ENCODE measurements at places on chromosomes 2 and 18.

DNA sequence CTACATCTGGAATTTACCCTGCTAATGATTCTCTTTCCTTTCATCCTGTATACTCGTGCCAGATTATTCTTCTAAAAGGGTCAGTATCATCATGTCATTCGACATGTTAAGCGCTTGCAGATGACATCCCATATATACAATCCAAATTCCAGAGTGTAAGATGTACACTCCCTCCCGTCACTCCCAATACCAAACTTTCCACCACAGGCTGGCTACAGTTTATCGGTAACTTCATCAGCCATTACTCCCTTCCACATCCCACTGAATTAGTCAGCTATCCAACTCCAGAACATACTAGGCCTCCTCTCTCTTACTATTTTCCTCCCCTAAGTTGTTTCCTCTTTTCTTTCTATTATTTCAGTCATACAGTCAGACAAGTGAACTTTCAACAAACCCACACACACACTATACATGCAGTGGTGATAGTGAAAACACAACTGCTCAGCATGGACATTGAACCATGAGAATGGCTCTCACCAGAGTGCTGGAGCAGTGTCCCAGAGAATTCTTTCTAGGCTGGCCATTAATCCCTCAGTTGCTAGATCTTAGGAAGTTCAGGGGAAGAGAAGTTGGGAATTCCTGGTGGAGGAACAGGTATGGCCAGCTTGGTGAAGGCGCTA is 10.6 kb upstream of the NMI start:
- no peak for DNase-seq

GRCh38 chr18:68121308-68121707 is 593.6 kb downstream of the TMX3 start:
- no peak for DNase-seq

DNA sequence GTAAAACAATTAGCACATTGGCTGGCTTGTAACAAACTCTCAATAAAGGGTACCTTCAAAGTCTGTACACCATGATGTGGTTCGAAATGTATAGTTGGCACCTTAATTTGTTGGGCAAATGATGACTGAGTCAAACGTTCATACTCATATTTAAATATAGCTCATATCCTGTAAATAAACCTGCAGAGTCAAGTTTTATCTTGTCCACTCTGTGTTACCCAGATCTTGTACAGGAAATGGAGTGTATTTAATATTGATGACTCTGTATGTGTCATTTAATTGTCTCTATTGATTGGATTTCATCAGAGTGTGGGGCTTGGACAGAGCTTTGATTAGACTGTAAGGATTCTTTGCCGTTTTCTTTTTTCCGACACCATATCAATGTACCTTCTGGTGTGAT is 805.6 kb upstream of the ZEB2 start:
- DNase-seq: no peak

GRCh38 chr2:16680781-16681180 is 15.1 kb upstream of the CYRIA start:
- no peak for DNase-seq

DNA sequence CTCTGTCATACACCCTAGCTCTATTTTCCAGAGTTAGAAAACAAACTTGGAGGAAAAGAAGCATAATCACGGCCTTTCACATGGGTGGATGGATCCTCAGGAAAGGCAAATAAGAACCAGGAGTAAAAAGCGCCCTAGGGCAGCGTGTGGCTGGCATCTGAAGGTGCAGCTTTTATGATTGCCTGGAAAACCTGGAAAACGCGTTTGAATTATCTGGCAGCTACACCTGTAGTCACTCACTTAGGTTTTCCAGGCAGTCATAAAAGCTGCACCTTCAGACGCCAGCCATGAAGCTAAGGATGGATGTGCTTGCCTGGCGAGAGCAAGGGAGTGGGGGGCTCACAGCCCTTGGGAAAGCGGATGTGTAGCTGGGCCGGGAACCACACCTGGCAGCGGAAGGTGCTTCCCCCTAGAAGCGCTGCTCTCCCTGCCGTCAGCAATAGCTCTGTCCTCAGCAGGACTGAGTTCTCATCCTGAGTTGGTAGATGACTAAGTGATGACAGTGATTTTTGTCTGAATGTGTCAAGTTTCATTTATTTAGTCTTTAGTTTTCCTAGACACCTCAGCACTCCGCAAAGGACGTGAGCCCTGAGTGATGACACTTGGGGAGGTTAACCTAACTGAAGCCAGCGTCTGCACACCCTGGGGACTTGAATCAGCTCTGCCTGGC is 82.0 kb downstream of the DCDC2C start:
- no peak for DNase-seq

DNA sequence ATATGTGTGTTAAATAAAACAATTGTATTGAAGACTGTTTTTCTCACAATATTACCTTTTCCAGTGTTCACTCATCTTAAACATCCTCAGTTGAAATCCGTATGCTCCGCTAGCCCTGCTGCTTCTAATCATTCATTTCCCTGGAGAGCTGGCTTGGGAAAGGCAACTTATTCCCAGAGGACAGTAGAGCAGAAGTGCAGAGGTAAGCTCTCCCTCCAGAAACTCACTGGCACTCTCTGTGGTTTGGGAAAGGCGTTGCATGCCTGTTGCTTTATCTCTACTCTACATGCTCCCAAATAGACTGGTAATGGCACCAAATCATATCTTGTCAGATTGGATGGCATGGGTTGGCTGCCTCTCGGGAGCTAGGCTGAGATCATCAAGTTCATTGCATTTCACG is 117.1 kb upstream of the BOD1L2 start:
- DNase-seq: no peak

DNA sequence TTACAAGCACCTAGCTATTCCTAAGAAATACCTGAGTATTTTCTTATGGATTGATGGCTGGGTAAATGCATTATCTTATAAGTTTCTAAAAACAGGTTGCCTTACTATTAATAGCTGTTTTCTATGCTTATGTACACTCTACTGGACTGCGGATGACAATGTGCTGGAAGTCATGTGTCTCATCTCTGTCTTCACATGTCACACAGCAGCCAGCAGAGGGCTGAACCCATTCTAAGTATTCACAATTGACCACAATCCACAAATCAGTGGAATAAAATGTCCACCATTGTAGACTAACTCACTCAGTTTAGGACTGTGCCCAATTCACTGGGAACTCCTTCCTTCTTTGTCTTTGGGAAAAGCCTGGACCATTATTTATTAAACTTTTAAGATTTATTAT is 371.2 kb downstream of the INSIG2 start:
- no peak for DNase-seq

DNA sequence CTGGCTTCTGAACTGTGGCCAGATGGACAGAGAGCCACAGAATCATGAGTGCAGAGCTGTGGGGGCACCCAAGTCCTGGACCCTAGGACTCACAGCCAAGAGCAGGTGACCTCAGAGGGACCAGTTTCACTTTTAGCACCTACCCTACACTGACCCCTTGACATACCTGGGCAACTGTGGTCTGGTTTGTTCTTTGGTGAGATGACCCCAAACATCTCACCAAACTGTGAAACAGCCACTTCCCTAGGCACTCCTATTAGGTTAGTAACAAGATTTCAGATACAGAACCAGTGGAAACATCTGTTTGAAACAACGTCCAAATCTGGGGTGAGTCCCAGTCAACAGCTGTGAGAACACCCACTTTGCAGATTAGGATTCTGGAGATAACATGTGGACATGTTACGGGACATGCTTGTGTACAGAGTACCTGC is 1.9 kb upstream of the ZFP36L2 start:
- DNase-seq: no peak

DNA sequence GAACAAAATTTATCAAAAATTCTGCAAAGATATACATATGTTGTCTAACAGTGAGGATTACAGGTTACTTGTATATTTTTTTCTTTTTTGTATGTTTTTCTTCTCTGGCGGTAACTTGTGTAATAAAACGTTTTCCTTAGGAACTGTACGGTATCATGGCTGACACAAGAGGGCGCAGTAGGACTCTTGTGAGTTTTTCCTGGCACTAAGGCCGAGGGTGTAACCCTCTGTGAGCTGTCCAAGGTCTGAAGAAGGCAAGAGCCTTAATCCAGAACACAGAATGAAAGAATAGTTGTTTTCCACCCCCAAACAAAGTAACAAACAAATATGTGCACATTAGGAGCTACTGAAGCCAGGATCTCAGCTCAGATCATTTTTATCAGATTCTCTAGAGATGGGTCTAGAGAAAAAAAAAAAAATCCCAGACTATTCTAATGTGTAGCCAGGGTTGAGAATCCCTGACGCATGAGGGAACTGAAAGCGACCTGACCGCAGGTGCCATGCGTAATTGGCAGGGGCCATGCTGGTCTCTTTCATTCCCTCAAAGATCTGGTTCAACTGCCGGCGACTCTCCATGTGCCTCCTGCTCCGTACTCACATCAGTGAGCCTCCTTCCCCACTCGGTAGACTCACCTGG is 27.0 kb downstream of the TMEM200C start:
- DNase-seq: peak; percentile 1

- no peak for DNase-seq
These were observed 11.9 kb downstream of the TWIST2 start for GRCh38 chr2:238859636-238860347.

GRCh38 chr2:95001701-95002100 is 23.8 kb upstream of the MAL start:
- DNase-seq: no peak

DNA sequence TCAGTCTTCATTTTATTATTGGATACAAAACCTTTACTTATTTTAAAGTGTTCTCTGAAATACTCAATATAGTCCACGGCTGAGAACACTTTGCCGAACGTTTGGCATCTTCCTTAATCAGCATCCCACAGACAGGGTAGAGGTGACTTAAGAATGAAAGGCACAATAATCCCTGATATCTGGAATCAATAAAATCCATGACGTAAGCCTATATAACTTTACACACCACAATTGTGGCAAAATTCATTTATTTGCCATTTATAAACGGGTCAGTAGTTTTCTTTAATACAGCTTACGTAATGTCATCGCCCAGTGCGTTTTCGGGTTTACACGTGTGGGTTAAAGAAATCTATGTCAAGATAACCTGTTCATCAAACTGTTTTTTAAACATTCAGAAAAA is 1.3 kb downstream of the MGAT4A start:
- DNase-seq: no peak

GRCh38 chr18:75124551-75124950 is 84.4 kb downstream of the PTGR3 start:
- DNase-seq: no peak

- DNase-seq: no peak
These were observed 77.5 kb downstream of the OSBPL6 start for GRCh38 chr2:178271629-178272333.

- no peak for DNase-seq
These were observed 23.5 kb downstream of the COMMD1 start for GRCh38 chr2:61928826-61929461.

DNA sequence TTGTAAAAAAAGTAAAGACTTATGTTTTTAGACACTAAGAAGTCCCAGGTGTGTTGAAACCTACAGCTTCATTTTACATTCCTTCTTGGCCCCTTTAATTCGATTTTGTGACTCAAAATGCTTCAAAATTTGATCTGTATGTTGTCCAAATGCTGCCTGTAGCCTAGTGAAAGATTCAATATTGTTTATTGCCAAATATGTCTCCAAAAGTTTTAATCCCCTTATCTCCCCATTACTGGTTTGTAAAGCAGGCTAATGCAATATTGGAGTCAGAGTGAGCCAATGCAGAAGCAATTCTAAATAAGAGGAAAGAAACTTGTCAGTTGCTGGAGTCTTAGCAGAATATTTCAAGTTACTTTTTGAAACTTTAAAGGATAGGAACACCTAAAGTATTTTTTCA is 287.0 kb upstream of the ZC3H15 start:
- DNase-seq: no peak

DNA sequence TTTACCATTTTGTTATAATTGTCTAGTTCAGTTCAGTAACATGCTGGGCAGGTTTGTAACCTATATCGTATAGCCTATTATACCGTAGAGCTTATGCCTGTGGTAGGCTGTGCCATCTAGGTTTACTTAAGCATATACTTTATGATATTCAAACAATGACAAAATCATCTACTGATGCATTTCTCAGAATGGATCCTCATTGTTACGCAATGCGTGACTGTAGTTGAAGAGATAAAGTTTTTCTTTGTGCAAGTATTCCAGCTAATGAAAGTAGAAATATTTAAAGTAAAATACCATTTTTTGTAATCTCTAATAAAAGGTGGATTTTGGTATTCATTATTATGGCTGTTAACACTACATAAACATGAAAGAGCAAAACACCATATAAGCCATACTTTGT is 100.2 kb downstream of the LRRTM4 start:
- DNase-seq: no peak

DNA sequence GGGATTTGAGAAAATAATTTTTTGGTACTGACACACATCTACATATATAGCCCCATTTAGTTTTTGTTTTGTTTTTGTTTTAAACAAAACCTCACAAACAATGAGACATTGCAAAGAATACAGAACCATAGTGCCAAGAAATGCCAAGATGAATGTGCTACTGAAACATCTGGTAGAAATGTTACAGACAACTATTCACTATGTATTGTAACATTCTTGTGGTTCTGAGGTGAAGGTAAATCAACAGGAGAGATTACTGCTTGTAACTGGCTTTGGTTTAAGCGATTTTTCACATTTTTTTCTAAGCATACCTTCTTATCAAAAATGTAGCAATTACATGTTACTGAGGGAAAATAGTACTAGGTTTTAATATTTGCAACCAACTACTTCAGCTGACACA is 281.3 kb downstream of the ZNF804A start:
- no peak for DNase-seq

- no peak for DNase-seq
These were observed 61.7 kb downstream of the CTIF start for GRCh38 chr18:48600456-48601090.

- no peak for DNase-seq
These were observed 1.1 kb downstream of the GLI2 start for GRCh38 chr2:120736624-120737339.

GRCh38 chr2:140851258-140851981 is 1279.4 kb downstream of the LRP1B start:
- DNase-seq: no peak

- no peak for DNase-seq
These were observed 31.9 kb upstream of the MSTN start for GRCh38 chr2:190094316-190094871.

DNA sequence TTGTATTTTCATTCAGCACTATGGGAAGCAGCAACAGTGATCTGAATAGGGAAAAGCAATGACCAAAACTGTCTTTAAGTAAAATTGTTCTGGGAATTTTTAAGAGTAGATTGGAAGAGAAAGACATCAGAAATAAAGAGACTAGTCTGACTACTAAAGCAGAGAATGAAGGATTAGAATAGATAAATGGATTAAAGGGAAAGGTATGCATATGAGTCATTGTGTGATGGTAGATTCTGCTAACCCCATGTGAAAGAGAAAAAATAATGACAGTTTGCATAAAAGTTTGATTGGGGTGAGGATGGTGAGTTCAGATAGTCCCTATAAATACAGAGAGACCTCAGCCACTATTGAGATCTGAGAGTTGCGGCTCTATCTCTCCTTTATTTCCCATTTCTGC is 139.6 kb upstream of the DCC start:
- no peak for DNase-seq

Data from caudate nucleus (tissue), 63 donors.